ENCODE measurements at places on chromosomes 1 and 21.

DNA sequence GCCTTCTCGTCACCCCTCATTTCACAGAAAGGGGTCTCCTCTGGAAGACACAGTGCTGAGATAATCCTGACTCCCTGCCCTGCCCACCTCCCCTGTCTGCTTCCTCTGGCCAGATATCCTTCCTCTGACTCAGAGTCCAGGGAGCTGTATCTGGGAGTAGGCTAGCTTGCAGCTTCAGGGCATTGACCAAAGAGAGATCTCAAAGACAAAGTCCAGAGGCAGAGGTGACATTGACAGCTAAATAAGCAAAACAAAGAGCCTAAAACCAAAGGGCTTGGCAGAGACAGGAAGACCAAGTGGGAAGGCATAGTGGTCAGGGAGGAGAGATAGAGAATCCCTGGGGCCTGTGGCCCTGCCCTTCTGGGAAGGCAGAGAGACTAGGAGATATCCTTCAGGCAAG is 64.9 kb downstream of the TNR start:
- no peak for DNase-seq

DNA sequence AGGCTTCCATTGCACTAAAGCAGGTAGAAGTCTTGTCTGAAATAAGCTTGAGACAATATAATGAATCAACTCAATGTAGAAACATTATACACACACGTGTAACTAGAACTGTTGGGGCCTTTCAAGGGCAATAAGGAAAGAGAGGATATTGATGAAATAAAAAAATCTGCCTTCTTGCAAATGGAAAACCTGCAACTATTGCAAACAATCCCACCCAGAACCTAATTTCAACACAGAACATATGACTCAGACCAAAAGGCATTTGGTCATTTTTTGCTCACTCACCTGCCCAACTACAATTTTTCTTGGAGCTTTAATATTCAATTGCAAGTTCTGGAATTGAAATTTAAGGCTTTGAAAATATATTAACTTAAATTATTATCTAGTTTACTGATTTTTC is 900.1 kb downstream of the TTLL7 start:
- no peak for DNase-seq

DNA sequence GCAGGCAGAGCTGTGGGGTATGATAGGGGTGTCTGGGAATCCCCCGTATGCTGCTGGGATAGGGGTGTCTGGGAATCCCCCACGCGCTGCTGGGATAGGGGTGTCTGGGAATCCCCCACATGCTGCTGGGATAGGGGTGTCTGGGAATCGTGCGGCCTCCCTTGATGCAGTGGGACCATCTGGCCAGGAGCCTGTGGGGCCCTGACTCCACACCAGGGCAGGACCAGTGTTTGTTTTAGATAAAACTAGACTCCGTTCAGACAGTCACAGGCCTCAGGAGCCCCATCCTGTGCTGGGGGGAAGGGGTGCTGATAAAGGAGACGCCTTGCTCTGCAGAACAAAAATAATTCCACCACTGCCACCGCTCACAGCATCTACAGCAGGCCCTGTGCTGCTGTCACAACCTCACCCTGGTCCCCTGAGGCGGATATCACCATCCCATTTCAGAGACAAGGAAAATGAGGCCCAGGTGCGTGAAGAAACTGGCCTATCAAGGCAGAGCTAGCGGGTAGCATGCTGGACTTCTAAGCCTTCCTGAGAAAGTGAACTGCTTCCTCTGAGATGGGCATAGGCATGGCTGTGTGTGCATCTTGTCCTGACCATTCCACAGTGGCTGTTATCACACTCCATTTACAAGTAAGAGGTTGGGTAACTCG is 24.0 kb downstream of the ECE1 start:
- DNase-seq = no peak

- DNase-seq = no peak
Measured at GRCh38 chr21:42400525-42400924, 3.2 kb upstream of the UBASH3A start.

DNA sequence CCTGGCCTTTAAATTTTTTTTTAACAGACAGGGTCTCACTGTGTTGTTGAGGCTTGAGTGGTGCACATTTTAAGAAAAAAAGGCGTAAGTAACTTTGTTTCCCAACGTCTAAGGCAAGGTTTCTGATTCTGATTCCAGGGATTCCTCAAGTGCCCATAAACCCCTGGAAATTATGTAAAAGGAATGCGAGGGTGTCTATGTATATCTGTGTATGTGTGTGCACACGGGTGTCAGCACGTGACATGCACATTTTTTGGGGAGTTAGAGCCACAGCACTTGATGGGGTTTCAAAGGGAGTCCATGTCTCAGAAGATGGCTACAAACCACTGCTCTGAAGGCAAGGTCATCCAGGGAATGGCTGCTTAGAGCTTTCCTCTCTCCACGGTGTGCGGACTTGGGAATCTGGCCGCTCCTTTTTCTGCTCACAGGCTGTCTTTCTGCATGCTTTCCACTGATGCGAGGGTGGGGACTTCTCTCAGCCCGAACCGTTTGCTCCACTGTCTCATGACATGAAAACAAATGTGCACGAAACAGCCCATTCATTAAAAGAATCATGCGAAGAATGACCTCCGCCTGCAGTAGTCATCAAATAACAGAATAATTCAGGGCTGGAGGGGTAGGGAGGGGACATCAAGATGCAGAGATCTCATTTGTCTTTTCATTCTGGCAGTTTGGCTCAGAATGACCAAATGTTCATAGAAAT is 18.7 kb upstream of the RERE start:
- DNase-seq = no peak

GRCh38 chr1:204532832-204533231 is 16.6 kb downstream of the MDM4 start:
- DNase-seq = no peak

DNA sequence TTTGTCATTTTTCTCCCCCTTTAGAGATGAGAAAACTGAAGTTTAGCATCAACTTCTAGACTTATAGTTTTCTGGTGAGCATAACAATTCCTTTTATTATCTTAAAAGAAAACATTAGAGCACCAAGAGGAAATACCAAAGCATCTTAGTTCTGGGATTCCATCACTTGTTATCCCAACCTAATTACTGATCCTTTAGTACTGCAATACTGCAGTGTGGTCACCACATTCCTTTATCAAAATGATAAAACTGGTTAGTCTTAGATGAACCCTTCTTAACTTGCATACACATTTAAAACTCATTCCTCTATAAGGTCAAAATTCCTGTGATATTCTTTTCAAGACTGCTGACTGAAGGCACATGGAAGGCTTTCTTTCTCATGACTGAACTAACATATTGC is 23.1 kb downstream of the SOD1 start:
- DNase-seq = no peak

- DNase-seq = no peak
Measured at GRCh38 chr1:240909701-240910457, 297.9 kb upstream of the GREM2 start.

DNA sequence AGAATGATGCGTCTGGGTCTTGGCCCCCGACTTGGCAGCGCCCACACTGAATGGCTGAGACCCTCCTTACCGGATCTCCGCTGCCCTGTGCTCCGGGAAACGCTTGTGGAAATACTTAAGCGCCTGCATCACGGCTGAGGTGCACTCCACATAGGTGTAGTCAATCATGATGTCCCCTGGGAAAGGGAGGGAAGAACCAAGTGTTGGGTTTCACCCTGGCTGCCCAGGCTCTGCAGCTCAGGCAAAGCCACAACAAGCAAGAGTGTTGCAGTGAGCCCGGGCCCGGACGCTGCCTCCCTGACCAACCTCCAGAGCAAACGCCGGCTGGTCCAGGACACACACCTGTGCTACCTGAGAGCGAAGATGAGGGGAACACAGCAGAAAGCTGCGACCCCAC is 21.5 kb upstream of the SPATC1L start:
- DNase-seq = no peak

GRCh38 chr1:20873311-20873710 is 86.2 kb upstream of the HP1BP3 start:
- no peak for DNase-seq

DNA sequence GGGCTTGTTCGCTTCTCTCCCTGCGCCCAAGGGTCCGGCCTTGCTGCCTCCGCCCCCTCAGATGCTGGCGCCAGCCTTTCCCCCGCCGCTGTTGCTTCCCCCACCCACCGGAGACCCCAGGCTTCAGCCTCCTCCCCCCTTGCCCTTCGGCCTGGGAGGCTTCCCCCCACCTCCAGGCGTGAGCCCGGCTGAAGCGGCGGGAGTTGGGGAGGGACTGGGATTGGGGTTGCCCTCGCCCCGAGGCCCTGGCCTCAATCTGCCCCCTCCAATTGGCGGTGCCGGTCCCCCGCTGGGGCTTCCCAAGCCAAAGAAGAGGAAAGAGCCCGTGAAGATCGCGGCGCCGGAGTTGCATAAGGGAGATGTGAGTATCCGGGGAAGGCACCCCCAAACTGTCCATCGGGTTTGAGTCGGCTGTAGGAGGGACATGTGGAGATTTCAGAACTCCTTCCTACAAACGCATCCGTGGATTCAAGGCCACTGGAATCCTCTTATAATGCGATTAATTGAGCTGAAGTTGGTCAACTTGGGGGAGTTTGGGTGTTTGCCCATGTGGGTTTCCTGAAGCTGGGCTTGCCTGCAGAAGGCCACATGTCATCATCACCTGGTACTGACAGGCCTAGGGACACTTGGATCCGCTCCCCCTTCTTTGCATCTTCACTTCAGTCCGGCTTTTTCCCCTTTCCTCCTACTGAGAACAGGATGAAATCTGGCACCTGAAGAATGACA is 707 bp downstream of the PRCC start:
- DNase-seq = peak; percentile 61

GRCh38 chr1:151147132-151147503 is 687 bp upstream of the SEMA6C start:
- DNase-seq = no peak

- no peak for DNase-seq
Measured at GRCh38 chr21:30646904-30647414, 4.3 kb downstream of the KRTAP20-3 start.

GRCh38 chr1:191255354-191256054 is 777.8 kb upstream of the BRINP3 start:
- DNase-seq = no peak

DNA sequence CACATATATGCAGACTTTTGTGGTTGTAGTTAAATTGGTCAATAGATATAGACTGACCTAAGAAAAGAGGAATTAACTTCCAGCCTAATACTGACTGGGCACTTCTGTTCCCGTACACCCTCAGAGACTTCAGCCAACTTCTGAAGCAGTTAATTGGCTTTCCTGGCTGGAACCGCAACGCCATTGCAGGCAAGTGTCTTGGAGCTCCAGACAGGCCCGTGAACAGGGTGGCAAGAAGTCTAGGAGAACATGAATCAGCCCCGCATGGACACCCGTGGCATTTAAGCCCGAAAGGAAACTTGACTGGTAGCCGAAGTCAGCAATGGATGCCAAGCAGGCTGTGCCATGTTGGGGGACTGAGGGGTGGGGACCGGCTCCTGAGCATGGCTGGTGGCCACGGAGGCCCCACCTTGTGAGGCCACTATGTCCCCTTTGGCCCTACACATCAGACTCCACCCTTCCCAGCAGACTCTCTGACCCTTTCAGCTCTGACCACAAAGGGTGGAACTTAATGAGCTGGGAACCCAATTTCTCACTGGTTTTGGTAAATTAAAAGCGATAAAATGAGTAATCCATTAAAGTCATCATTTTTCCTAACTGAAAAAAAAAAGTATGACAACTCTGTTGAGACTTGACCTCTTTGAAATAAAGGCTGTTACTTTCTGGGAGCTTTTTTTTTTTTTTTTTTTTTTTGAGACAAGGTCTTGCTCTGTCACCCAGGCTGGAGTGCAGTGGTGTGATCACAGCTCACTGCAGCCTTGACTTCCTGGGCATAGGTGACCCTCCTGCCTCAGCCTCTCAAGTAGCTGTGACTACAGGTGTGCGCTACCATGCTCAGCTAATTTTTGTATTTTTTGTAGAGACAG is 54.1 kb downstream of the RUNX1 start:
- DNase-seq = peak; percentile 44

GRCh38 chr1:48889082-48889481 is 112.4 kb upstream of the BEND5 start:
- DNase-seq = no peak

- DNase-seq = no peak
Measured at GRCh38 chr1:94611681-94612475, 70.3 kb upstream of the F3 start.

GRCh38 chr1:51618715-51619114 is 1.8 kb downstream of the OSBPL9 start:
- DNase-seq = no peak

DNA sequence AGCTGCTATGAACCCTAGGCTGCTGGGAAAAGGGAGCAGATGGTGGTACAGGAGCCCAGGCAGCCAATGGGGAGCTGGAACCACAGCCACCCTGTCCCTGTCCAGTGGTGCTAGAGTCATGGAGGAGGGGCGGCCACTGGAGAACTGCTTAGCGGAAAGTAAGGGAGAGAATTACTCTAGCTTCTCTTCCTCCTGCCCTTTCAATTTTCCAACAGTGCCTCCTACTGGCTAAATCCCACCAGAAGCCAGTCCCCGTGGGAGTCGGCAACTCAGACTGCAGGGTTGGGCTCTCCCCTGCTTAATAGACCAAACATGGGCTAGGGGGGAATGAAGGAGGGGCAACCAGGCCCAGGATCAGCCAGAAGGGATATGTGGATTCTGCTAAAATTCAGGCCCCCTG is 154.5 kb downstream of the ACTL8 start:
- DNase-seq = peak; percentile 3

GRCh38 chr1:24644100-24644384 is 940 bp downstream of the SRRM1 start:
- DNase-seq = no peak

DNA sequence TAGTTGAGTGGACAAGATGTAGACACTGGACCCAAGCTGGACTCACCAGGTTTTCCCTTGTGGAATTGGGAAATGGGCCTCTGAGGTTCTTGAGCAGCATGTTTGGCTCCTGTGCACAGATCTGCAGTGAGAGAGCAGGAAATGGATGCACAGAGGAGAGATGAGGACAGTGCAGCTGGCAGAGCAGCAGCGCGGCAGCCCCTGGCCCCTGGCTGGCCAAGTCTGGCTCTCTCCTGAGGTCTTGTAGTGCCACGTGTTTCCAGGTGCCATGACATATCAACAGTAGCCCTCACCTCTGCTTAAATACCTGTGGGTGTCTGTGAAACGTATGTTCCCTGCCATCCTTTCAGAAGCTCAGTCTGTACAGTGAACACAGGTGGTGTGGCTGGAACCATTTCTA is 19.2 kb upstream of the BCL10 start:
- no peak for DNase-seq

DNA sequence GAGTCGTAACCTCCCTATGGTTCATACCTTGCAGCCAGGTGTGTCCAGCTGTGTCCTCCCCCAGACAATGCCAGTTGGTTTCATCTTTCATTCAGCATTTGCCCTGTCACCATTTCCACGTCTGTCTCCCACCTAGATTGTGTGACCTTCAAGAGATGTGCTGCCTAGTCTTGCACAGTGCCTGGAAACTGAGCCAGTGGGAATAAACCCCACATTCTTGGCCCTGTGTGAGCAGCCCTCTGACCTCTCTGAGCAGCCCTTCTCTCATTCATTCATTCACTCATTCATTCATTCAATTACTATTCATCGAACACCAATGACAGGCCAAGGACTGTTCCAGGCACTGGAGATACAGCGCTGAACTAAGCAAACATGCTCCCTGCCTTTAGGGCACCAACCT is 115.7 kb downstream of the GRIK3 start:
- no peak for DNase-seq
